ENCODE measurements at places on chromosomes 4 and X.
A peak's percentile ranks its signal among the peaks of the same experiment; 100 is the strongest.

GRCh38 chr4:114509340-114509739 is 89.3 kb upstream of the UGT8 start:
- no peak for DNase-seq

GRCh38 chrX:41300758-41301437 is 33.1 kb upstream of the DDX3X start:
- DNase-seq, result no peak

GRCh38 chr4:14871676-14872430 is 130.4 kb upstream of the CPEB2 start:
- DNase-seq, result peak; percentile 67

- DNase-seq, result no peak
Observed at GRCh38 chr4:1266881-1267763, 18.2 kb upstream of the CTBP1 start.

- no peak for DNase-seq
Observed at GRCh38 chr4:69089388-69089787, 6.9 kb upstream of the UGT2B7 start.

DNA sequence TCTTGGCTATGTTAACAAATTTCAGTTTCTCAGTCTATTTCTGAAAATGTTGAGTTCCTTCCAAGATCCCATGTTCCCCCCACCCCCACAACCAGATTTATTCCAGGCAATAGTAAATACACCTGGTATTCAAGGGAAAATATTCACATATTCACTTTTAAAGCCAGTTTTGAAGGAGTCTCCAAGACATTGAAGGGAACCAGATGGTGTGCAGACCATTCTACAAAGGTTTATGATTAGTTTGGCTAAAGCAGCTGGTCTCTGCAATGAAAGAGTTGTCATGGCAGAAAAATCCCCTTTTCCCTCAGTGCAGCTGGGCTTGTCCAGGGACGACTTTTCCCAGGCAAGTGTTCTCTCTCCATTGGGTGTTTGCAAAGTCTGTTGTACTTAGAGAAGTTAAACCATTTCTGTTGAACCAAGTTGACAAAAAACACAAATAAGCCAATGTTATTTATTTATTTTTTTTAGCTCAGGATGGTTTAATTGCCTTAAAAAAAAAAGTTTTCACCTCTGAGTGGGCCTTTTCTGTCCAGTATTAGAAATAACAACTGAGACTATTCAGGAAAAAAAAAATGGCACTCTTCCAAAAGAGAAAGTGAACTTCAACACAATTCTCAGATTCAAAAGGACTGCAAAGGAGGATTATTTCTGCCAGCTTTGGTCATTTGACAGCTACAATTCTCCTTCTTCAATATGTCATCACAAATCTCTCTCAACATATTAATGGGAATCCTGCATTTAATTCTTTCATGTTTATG is 410.6 kb downstream of the IL1RAPL1 start:
- DNase-seq, result no peak

DNA sequence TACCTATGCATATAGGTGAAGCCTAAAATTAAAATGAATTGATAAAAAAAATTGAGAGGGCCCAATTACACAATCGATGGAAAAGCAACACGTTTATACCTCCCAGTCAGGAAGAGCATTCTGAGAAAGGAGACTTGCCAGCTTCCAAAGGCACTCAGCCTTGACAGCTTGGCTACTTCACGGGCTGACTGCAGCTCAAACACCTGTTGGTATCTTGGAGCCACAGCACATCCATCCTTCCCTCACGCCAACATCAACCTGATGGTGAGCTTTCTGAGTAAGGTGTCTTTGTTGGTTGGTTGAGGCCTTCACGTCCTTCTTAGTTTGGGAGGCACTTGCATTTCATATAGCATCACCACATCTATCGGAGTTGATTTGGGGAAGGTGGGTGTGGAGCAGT is 598.9 kb upstream of the DIPK2B start:
- no peak for DNase-seq

DNA sequence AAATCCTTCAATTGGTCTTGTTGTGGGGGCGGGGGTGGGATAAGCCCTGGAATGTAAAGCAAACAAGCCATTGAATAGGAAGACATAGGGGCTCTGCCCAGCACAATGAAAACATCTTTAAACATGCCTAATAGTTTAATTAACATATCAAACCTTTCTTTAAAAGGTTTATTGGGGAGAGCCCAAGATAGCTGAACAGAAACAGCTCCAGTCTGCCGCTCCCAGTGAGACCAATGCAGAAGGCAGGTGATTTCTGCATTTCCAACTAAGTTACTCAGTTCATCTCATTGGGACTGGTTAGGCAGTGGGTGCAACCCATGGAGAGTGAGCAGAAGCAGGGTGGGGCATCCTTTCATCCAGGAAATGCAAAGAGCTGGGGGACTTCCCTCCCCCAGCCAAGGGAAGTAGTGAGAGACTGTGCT is 327.2 kb upstream of the CNKSR2 start:
- no peak for DNase-seq

DNA sequence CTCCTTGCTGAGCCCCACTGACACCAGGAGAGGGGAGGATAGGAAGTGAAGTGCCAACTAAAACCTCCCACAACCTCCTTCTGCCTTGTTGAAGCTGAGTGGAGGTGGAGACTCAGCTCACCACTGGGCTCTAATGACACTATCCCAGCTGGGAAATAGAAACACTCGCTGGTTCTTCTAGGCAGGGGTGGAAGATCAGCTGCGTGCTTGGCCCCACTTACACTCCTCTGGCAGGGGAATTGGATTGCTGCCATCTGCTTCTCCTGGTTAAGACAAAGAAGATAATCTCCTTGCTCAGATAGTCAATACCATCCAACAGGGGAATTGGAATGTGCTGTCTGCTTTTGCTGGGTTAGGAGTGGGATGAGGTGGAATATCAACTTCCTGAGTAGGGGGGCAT is 392.5 kb downstream of the ZNF674 start:
- no peak for DNase-seq

DNA sequence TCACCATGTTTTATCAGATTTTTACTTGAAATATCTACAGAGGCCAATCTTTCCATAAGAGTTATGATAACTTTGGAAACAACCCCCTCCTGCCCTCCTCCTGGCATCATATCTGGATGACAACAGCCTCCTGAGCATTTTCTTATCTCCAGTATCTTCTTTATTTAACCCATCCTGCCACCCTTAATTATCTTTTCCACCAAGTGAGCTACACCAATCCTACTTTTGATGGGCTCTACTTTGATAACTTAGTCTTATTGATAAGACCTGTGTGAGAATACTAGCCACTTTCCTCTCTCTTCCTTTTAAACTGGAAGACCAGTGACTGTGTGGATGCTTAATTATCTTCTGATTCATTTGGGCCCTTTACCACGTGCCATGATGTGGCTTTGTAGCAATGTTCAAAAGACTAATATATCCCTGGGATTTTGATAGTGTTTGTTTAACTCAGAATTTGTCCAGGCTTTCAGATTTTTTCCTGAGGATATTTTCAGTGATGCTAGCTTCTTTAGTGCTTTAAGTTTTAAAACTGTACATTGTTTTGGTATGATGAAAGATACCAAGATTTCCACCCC is 330.1 kb upstream of the GIMD1 start:
- DNase-seq, result no peak
